Fibroblast of skin of left quadriceps (primary cell): ENCODE measurements at places on chromosomes 7 and 10.

- DNase-seq = no peak
Observed at GRCh38 chr10:94591461-94592205, 46.0 kb downstream of the HELLS start.

GRCh38 chr10:50674469-50675254 lies 50.9 kb upstream of the SGMS1 start:
- DNase-seq = no peak

DNA sequence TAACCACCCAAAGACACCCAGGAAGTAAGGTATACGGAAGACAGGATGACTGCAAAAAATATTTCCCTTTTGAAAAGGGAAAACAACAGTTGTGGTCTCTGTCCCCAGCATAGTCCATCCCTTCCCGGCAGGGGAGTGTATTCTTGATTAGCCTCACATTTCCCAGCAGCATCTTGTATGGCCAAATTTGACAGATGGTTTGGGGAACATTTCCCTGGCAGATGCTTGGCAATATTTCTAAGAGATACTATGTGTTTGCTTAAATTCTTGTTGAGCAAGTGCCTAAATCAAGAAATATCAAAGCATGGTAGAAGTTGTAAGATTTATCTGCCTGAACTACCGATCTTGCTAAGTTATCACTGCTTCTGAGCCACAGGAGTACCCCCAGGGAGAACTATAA lies 56.9 kb upstream of the TPK1 start:
- DNase-seq = no peak

DNA sequence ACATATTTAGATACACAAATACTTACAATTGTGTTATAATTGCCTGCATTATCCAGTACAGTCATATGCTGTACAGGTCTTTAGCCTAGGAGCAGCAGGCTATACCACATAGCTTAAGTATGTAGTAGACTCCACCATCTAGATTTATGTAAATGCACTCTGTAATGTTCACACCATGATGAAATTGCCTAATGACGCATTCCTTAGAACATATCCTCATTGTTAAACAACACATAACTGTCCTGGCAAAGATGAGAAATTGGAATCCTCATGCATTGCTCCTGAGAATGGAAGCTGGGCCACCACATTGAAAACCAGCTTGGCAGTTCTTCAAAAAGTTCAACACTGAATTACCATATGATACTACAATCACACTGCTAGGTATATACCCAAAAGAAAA lies 1002.8 kb upstream of the CELF2 start:
- peak; percentile 41 for DNase-seq

DNA sequence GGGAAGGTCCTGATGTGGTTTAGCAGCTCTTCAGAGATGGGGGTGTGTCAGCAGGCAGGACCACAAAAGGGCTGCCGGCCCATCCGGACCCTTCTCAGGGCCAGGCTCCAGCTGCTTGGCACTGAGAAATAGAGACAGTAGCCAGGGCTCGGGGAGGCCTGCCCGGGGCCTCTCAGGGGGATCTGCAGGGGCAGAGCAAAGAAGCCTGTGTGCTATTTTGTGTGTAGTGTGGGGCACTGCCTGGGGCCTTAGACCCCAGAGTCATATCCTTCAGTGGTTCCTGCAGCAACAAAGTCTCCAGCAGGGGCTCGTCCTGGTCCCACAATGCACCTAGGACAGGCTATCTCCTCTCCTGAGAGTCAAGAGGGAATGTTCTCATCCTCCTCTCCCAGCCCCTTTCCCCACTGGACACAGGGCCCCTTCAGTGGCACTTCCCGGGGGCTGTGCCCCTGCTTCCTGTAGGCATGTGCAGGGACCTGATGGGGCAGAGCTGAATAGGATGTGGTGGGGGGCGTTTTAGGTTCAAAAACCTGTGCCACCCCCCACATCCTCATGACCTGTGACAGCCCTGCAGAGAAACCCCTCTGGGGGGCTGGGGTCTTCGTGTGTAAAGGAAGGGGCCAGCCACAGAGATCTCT lies 159.5 kb upstream of the RHEB start:
- DNase-seq = no peak

GRCh38 chr7:84187087-84187805 lies 7.3 kb downstream of the SEMA3A start:
- DNase-seq = no peak

- DNase-seq = no peak
Observed at GRCh38 chr7:770741-771166, 43.7 kb upstream of the PRKAR1B start.

GRCh38 chr7:114432703-114433102 lies 18.1 kb downstream of the FOXP2 start:
- DNase-seq = no peak

DNA sequence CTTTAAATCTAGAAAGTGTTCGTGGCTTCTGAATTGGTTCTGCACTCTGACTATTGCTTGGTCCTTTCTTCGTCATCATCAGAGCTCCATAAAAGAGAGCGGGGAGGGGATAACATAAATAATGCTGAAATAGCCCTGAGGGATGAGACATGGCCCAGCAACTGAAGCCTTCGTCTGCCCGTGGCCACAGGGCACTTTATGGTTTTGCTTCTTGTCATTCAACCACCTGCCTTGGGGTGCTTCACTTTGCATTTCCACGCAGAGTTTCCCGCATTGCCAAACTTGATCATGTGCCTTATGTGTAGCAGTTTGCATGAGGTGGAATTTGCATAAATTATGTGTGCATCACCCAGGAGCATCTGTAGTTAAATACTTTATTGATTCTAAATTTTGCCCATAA lies 15.9 kb downstream of the GSTO2 start:
- no peak for DNase-seq

- DNase-seq = peak; percentile 9
Observed at GRCh38 chr7:24668927-24669635, 88.2 kb downstream of the GSDME start.

DNA sequence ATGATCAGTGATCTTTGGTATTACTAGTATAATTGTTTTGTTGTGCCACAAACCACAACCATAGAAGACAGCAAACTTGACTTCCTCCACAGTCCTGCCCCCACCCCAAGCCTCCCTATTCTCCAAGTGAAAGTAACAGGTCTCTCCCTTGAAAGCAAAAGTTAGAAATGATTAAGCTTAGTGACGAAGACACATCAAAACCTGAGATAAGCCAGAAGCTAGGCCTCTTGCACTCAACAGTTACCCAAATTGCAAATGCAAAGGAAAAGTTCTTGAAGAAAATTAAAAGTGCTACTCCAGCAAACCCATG lies 7.5 kb downstream of the SAR1A start:
- DNase-seq = no peak

GRCh38 chr7:12488341-12488740 lies 82.2 kb upstream of the SCIN start:
- no peak for DNase-seq
